Activated CD8-positive, alpha-beta T cell treated with anti-CD3 and anti-CD28 coated beads, Interleukin-2, amount 10 ng/mL, durations not matched to agents 7 days and 5 days (primary cell): ENCODE measurements at places on chromosomes 13 and 19. TPM values are rescaled to one million over a fixed set of nuclear protein-coding genes. Genes with fewer than 3 reads are reported as not detected.

GRCh38 chr19:38032951-38033350 lies 125.9 kb downstream of the SIPA1L3 start:
- H3K27me3 ChIP-seq: no peaks in the 10 kb centered on the region
- DNase-seq: no peak
- peaks cover 2% of the 10 kb centered on the region for H3K36me3 ChIP-seq
- H3K27ac ChIP-seq: no peak overlapping the region
- no peaks in the 10 kb centered on the region for H3K4me1 ChIP-seq

DNA sequence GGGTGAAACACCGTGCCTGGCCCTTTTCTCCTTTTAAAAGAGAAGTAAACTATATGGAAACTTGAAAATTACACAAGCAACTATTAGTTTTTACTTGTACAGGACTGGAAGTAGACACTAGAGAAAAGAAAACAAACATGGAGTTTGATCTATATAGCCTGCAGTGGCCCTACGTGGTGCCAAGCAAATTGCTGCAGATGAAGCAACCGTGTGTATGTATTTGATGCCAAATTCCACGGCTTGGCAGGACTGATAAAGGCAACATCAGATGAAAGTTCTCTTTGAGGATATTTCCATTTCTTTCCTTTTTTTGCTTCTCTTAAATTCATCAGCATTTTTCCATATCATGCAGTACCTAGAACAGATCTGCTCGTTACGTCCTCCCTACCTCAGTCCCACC lies 49.8 kb downstream of the ATP8A2 start:
- H3K4me3 ChIP-seq: no peak overlapping the region
- H3K4me1 ChIP-seq: no peaks in the 10 kb centered on the region
- no peak overlapping the region for H3K27ac ChIP-seq
- no peak for DNase-seq

GRCh38 chr19:17235971-17236777 lies 9.5 kb downstream of the NR2F6 start:
- H3K4me1 ChIP-seq: peaks cover 12% of the 10 kb centered on the region
- H3K36me3 ChIP-seq: peaks cover 6% of the 10 kb centered on the region
- no peak overlapping the region for H3K27ac ChIP-seq
- no peak for DNase-seq
- H3K4me3 ChIP-seq: peak overlapping the region; percentile 81
- no peaks in the 10 kb centered on the region for H3K27me3 ChIP-seq

GRCh38 chr13:40589285-40590109 lies 76.9 kb downstream of the FOXO1 start:
- H3K36me3 ChIP-seq: peaks cover 18% of the 10 kb centered on the region
- DNase-seq: no peak
- H3K27ac ChIP-seq: peak overlapping the region; percentile 85

- H3K4me3 ChIP-seq: peak overlapping the region; percentile 89
- H3K27ac ChIP-seq: peak overlapping the region; percentile 94
- H3K4me1 ChIP-seq: peaks cover 55% of the 10 kb centered on the region
- H3K27me3 ChIP-seq: no peaks in the 10 kb centered on the region
- DNase-seq: no peak
Measured at GRCh38 chr19:40283414-40284250, 1.5 kb downstream of the AKT2 start.

- peaks cover 38% of the 10 kb centered on the region for H3K4me1 ChIP-seq
- H3K4me3 ChIP-seq: peak overlapping the region; percentile 90
- peak overlapping the region; percentile 98 for H3K27ac ChIP-seq
- DNase-seq: peak; percentile 89
- peaks cover 19% of the 10 kb centered on the region for H3K36me3 ChIP-seq
Measured at GRCh38 chr13:46184277-46184699, 2.3 kb upstream of the LCP1 start.

GRCh38 chr13:59547950-59548349 lies 615.8 kb downstream of the DIAPH3 start:
- no peaks in the 10 kb centered on the region for H3K36me3 ChIP-seq
- no peak overlapping the region for H3K27ac ChIP-seq
- H3K4me1 ChIP-seq: no peaks in the 10 kb centered on the region
- DNase-seq: no peak
- no peak overlapping the region for H3K4me3 ChIP-seq
- no peaks in the 10 kb centered on the region for H3K27me3 ChIP-seq

The B3GNT8 gene
- 5.2 TPM for total RNA-seq

The CTU1 gene
- total RNA-seq: 10.0 TPM

DNA sequence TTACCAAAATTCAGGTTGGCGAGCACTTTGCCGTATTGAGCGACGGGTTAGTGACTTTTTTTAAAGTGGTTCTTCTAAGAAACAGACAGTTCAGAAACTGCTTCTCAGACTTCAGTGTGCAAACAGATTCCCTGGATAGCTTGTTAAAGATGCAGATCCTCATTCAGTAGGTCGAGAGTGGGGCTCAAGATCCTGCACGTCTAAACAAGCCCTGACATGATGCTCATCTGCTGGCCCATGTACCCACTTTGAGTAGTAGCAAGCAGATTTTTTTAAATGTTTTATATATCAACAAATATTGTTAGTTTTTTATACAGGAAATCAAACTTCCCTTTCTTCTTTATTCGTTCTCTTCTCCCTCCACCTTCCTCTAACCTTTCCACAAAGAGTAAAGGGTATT lies 7.3 kb downstream of the METTL21C start:
- H3K4me1 ChIP-seq: peaks cover 13% of the 10 kb centered on the region
- H3K36me3 ChIP-seq: no peaks in the 10 kb centered on the region
- no peak overlapping the region for H3K27ac ChIP-seq

The ZNF835 gene
- total RNA-seq: 1.3 TPM

The CXCL17 gene
- total RNA-seq: not detected

GRCh38 chr13:103516015-103516795 lies 450.0 kb upstream of the SLC10A2 start:
- H3K27ac ChIP-seq: no peak overlapping the region
- DNase-seq: no peak
- H3K27me3 ChIP-seq: no peaks in the 10 kb centered on the region

The GRIK5 gene
- total RNA-seq: 0.73 TPM

The PSG6 gene
- total RNA-seq: not detected

GRCh38 chr13:75402787-75403186 lies 79.2 kb downstream of the TBC1D4 start:
- peaks cover 9% of the 10 kb centered on the region for H3K27me3 ChIP-seq
- H3K36me3 ChIP-seq: no peaks in the 10 kb centered on the region
- DNase-seq: no peak
- H3K27ac ChIP-seq: no peak overlapping the region
- no peak overlapping the region for H3K4me3 ChIP-seq

- no peak for DNase-seq
- H3K4me1 ChIP-seq: peaks cover 10% of the 10 kb centered on the region
- H3K27me3 ChIP-seq: no peaks in the 10 kb centered on the region
- no peak overlapping the region for H3K27ac ChIP-seq
- H3K36me3 ChIP-seq: peaks cover 2% of the 10 kb centered on the region
Measured at GRCh38 chr13:28620011-28620830, 38.7 kb upstream of the POMP start.

DNA sequence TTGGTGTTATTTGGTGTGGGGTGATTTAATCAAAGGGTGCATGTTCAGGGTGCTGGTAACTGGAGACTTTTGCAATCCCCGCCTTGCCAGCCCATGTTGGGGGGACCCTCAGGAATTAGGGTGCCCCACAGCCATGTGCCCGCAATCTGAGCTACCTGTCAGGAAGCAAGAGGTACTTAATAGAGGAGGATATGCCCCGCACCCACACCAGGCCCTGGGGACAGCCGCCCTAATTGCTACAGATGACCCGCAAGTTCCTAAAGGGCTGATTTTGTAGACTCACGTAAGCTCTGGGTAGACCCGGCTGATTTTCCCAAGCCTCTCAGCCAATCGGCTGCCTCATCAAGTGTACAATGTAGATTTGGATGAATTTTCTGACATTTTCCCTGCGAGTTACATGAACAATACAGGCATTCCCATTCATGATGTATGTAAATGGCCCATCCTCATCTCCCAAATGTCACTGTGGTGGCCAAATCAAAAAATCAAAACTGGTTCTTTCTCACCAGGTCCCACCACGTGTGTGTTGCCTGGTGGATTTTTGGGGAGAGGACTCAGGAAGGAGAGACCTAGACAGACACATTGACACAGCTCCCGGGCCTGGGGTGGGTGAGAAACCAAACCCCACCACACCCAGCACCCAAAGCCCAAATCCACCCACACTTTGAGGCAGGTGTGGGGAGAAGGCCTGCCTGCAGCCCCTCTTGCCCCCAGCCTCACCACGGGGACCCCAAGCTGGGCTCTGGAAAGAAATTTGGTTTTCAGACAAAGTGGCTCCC lies 119.2 kb upstream of the SPACA7 start:
- H3K4me1 ChIP-seq: no peaks in the 10 kb centered on the region
- H3K4me3 ChIP-seq: no peak overlapping the region
- H3K36me3 ChIP-seq: no peaks in the 10 kb centered on the region
- H3K27me3 ChIP-seq: no peaks in the 10 kb centered on the region
- H3K27ac ChIP-seq: no peak overlapping the region

DNA sequence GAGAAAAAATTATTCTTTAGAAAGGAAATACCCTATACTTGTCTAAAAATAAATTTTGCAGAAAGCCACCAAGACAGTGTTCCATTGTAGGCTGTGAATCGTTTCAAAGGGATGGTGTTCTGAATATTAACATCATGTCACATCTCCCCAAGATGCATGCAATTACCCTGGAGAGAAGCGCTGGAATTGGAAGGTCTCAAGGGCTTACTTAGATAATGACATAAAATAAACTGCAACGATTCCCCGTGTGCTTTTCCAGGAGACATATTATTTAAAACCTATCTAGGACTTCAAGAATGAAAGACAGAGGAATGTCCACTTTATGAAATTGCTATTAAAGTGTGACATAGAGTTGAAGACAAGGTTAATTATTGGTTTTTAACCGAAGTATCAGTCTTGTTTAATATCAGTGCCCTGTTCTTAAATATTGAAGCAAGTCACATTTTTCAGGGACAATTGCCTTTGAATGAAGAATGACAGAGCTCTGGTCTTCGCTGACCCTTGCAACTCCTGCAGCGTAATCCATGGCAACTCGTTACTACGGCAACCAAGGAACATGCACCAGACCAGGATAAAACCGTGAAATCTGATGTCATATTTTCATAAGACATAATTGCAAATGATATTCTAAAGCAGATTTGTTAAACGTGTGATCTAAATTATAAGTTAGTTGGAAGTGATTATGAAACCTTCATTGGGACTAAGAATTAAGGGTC lies 91.7 kb downstream of the EFNB2 start:
- H3K36me3 ChIP-seq: no peaks in the 10 kb centered on the region
- H3K4me3 ChIP-seq: no peak overlapping the region
- no peaks in the 10 kb centered on the region for H3K27me3 ChIP-seq
- H3K27ac ChIP-seq: no peak overlapping the region
- no peaks in the 10 kb centered on the region for H3K4me1 ChIP-seq
- no peak for DNase-seq

The CGB1 gene
- not detected for total RNA-seq

DNA sequence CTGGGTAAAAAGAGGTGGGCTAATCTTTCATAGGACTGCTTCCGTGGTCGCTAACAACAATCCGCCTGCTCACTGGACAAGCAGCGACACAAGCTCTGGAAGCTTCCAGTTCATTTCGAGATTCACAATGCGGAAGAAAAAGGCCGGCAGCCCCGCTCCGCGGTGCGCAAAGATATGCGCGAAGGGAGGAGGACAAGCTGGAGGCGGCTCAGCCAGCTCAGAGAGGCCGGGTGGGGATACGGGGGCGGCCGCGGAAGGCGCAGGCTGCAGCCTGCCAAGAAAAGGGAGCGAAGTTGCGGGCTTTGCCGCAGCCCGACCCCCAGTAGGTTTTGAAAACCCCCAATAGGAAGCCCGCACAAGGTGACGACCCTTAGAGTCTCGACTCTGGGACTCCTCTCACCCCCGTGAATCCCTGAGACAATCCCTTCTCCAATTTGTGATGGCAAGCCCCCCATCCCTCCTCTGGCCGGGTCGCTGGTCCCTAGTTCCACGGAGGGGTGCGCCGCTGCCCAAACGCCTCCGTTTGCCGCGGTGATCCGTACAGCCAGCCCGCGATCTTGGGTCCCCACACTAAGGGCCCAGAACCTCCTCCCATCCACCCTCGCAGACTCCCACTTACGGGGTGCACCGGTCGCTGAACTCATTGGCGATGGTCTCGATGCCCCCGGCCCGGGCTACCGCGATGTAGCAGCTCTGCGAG lies 697 bp downstream of the HSPH1 start:
- H3K4me1 ChIP-seq: peaks cover 42% of the 10 kb centered on the region
- peak overlapping the region; percentile 99 for H3K27ac ChIP-seq

DNA sequence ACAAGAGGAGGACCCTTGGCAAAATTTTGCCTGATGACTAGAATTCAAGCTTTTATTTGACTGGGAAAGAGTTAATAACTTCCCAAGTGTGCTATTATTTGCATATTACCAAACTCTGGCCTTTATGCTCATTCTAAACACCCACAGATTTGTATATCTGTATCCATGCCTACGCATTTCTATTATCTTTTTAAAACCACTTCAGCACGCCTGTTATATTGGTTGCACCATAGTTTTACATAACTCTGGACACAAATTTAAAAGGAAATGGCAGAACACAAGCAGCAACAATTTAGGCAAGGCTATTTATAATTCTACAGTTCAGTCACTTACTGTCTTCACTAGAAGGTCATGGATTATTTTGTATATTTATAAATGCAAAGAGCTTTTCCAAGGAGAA lies 3.7 kb upstream of the RASL11A start:
- no peak overlapping the region for H3K4me3 ChIP-seq
- DNase-seq: no peak
- H3K4me1 ChIP-seq: peaks cover 20% of the 10 kb centered on the region
- peaks cover 8% of the 10 kb centered on the region for H3K27me3 ChIP-seq
- no peak overlapping the region for H3K27ac ChIP-seq
- H3K36me3 ChIP-seq: peaks cover 9% of the 10 kb centered on the region

The CYP4F2 gene
- not detected for total RNA-seq

DNA sequence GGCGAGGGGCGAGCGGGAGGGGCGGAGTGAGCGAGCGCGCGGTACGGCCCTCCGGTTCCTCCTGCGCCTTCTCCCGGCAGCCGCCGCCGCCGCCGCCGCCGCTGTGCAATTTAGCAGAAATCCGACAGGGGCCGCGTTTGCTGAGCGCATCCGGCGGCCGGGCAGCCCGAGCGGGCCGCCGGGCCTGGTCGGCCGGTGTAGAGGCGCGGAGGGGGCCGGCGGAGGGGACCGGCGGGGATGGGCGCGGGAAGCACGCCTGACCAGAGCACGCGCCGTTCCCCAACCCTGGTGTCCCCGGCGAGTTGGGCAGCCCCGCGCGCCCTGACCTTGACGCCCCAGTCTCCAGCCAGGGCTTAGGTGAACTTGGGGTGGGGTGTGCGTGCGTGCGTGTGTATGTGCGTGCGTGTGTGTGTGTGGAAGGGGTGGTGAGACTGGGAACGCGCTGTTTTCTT lies 144.5 kb upstream of the ZNF536 start:
- peaks cover 31% of the 10 kb centered on the region for H3K4me1 ChIP-seq
- peaks cover 72% of the 10 kb centered on the region for H3K27me3 ChIP-seq
- peaks cover 8% of the 10 kb centered on the region for H3K36me3 ChIP-seq

The ACER1 gene
- total RNA-seq: 0.26 TPM
